Uterus (tissue), 4 donors: ENCODE measurements at places on chromosomes 4 and X. TPM values are rescaled to one million over a fixed set of nuclear protein-coding genes. Genes with fewer than 3 reads are reported as not detected.
A peak's percentile ranks its signal among the peaks of the same experiment; 100 is the strongest.

Gene CFI
- total RNA-seq = 48.4 TPM

Gene TMPRSS11D
- not detected for total RNA-seq

Gene GPR173
- total RNA-seq = 0.51 TPM

Gene RTL5
- total RNA-seq = 2.4 TPM

Gene ETDB
- total RNA-seq = not detected

Gene GAGE2A
- not detected for total RNA-seq

Gene FAM9B
- 0.62 TPM for total RNA-seq

Gene SRPK3
- 4.6 TPM for total RNA-seq

Gene FGFBP1
- not detected for total RNA-seq

Gene FAM47A
- not detected for total RNA-seq

GRCh38 chr4:80101792-80102116, 28.7 kb upstream of the ANTXR2 start:
- H3K4me3 ChIP-seq = no peak overlapping the region
- no peak for DNase-seq
- peaks cover 4% of the 10 kb centered on the region for H3K4me1 ChIP-seq
- no peaks in the 10 kb centered on the region for H3K27me3 ChIP-seq
- H3K27ac ChIP-seq = no peak overlapping the region

DNA sequence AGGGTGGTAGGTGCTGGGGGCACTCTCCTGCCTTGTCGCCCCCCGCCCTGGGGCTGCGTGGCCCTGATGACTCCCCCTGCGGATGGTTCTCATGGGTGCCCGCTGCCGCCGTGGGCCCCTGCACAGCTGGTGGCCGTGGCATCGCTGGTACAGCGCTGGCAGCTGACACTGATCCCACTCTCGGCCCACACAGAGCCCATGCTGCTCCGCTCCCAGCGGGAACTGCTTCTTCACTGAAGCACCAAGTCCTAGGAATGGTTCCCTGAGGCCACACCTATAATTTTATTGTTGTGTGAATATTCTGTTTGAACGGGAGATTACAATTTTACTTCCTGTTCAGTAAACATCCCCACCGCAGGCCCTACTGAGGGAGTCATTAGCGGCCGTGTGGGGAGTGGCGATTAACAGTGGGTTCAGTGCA, 138.6 kb upstream of the NKX1-1 start:
- no peak for DNase-seq
- no peaks in the 10 kb centered on the region for H3K36me3 ChIP-seq
- H3K4me1 ChIP-seq = no peaks in the 10 kb centered on the region
- no peaks in the 10 kb centered on the region for H3K27me3 ChIP-seq

- H3K4me3 ChIP-seq = no peak overlapping the region
- no peak overlapping the region for H3K27ac ChIP-seq
- no peaks in the 10 kb centered on the region for H3K36me3 ChIP-seq
- no peaks in the 10 kb centered on the region for H3K4me1 ChIP-seq
Observed at GRCh38 chr4:94877973-94878372, 120.2 kb downstream of the BMPR1B start.

DNA sequence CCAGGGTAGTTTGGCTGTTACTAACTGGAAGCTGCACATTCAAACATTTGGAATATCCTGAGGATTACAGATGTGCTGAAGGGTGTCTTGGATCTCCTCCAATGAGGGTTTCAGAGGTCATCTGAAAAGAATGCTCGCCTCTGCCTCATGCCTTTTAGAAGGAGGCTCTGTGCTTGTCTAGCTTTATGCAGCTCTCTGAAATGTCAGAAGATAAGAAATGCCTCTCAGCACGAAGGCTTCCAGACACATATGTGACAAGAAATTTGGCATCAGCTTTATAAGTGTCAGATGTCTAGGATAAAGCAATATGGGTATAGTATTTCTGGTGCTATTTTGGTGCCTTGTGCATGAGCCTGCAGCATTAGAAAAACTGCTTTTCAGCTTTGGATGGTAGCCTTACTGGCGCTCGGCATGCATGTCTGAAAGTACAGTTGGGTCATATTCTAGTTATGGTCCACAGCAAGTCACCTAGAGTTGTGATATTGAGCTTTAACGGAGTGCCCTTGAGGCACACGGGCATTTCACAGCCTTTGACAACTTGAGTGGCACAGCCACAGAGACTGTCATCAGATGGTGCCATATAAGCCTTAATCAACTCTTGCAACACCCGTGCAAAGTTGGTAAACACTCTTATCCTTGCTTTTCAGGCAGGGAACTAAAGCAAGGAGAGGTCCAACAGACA, 70.8 kb upstream of the PGRMC2 start:
- no peaks in the 10 kb centered on the region for H3K4me1 ChIP-seq
- no peak overlapping the region for H3K27ac ChIP-seq
- no peak for DNase-seq

- no peaks in the 10 kb centered on the region for H3K27me3 ChIP-seq
- no peaks in the 10 kb centered on the region for H3K36me3 ChIP-seq
- H3K4me1 ChIP-seq = no peaks in the 10 kb centered on the region
- no peak for DNase-seq
- no peak overlapping the region for H3K27ac ChIP-seq
- no peak overlapping the region for H3K4me3 ChIP-seq
Observed at GRCh38 chrX:64334467-64334866, 60.8 kb downstream of the MTMR8 start.

GRCh38 chr4:129883996-129884395, 788.0 kb downstream of the C4orf33 start:
- no peaks in the 10 kb centered on the region for H3K27me3 ChIP-seq
- H3K36me3 ChIP-seq = no peaks in the 10 kb centered on the region
- H3K27ac ChIP-seq = no peak overlapping the region
- DNase-seq = no peak
- H3K4me1 ChIP-seq = no peaks in the 10 kb centered on the region

DNA sequence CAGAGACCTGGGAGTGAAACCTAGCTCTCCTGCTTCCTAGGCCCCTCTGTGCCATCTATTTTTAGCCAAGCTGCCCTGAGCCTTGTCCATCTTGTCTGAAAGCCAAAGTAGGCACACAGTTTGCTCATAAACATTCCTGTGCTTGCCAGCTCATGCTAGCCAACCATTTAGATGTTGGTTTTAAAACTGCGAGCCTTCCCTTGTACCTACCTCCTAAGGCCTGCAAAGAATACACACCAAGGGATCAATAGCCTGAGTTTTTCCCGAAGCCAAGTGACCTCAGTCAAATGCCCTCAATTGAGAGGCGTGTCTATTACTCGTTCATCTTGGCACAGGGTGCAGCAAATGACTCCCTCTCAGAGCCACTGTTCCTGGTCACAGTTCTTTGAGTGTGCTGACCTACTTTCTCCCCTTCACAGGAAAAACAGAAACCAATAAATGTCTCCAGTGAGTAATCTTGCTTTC, 48.5 kb downstream of the ZCCHC12 start:
- no peak for DNase-seq
- no peaks in the 10 kb centered on the region for H3K4me1 ChIP-seq
- no peak overlapping the region for H3K4me3 ChIP-seq
- H3K27me3 ChIP-seq = no peaks in the 10 kb centered on the region
- no peaks in the 10 kb centered on the region for H3K36me3 ChIP-seq

DNA sequence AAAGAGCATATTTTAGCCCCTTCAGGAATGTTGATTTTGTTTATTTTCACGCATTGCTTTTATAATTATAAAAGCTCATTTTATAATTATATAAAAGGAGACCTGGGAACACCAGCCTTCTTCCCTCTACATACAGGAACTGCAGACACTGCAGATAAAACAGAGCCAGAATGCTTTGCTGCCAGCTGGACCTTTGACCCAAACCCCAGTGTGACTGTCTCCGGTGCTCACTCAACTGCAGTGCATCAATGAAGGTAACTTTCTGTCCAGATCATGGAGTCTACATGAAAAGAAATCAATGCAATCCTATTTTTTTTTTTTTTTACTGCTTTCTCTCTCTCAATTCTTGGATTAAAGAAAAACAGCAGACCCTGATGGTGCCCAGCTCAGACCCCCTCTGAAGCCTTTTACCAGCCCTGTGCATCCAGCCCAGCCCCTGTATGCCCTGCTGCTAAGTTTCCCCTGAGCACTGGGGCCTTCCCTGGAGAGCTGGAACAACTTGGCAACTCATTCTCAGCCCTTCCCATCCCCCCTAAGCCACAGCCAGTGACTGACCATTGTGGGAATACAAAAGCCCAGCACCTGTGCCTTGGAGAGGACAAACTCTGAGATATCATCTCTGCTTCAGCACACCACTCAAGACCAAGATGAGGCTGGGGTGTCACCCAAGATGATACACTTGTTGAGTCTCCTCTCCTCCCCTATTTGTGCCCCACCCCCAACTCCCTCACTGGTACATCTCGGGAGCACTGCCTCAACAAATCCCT, 182.1 kb downstream of the EVC2 start:
- H3K27ac ChIP-seq = no peak overlapping the region
- H3K4me1 ChIP-seq = no peaks in the 10 kb centered on the region
- no peaks in the 10 kb centered on the region for H3K36me3 ChIP-seq
- DNase-seq = no peak
- H3K27me3 ChIP-seq = no peaks in the 10 kb centered on the region

DNA sequence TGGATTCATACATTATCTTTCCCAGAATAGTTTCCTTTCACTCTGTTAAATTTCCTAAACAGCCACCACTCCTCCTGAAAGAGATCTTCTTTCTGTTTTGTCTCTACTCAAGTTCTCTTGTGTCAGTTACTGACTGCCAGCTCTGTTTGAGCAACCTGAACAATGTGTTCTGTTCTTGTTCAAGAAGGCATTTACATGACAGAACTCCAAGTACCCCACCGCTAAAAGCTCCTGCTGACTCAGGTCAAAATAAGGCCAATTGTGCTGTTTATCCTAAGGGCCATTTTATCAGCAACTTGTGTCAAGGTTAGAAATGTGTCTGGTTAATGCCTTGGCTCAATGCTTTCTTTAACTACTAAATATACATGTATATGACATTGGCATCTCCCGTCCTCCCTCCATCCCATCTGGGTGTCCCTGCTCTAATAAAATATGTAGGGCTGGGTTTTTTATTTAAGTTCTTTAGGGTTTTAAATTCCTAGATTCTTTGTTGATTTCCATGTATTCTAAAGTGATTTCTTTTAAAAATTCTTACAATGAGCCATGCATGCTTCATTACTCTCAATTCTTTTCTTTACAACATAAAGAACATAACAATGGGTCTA, 144.3 kb upstream of the PAQR3 start:
- H3K27me3 ChIP-seq = no peaks in the 10 kb centered on the region
- no peak overlapping the region for H3K4me3 ChIP-seq
- H3K4me1 ChIP-seq = no peaks in the 10 kb centered on the region
- DNase-seq = no peak
- H3K36me3 ChIP-seq = no peaks in the 10 kb centered on the region

DNA sequence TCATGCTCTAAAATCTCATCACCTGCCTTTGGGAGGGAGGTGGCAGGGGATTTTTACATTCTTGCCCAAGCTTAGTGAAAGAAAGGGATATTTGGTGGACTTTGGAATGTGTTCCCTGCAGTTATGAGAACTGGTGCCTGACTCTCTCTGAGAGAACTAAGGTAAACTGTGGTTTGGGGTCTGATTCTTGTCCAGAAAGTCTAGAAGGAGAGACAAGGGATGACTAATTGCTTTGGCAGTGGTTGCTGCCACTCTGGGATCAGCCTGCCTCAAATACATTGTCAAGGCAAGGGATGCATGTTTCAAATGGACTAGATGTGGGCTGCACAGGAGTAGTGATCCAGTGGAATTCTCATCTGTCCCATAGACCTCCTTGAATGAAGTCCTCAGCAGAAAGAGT, 115.2 kb downstream of the DDIT4L start:
- DNase-seq = no peak
- H3K27ac ChIP-seq = no peak overlapping the region
- H3K36me3 ChIP-seq = no peaks in the 10 kb centered on the region

GRCh38 chr4:13918110-13918509, 290.6 kb upstream of the BOD1L1 start:
- peak; percentile 59 for DNase-seq
- H3K4me3 ChIP-seq = no peak overlapping the region
- H3K4me1 ChIP-seq = no peaks in the 10 kb centered on the region
- H3K36me3 ChIP-seq = no peaks in the 10 kb centered on the region

DNA sequence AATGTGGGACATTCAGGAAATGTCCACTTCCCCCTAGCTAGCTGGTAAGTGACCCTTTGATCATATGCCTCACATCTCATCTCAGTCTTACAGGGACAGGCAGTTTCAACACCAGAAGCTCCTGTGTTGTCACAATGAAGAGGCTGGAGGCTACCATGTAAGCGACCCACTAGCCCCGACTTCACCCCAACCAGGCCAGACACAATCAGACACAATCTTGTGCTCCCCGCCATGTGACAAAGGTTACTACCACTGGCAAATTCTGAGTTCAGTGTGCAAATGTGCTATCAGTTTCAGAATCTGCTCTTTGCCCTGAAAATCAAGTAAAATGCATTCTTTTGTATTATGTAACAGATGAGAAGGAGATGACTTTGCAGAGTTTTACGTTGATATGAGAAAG, 56.9 kb upstream of the STS start:
- H3K4me3 ChIP-seq = no peak overlapping the region
- no peaks in the 10 kb centered on the region for H3K36me3 ChIP-seq
- H3K4me1 ChIP-seq = no peaks in the 10 kb centered on the region

- no peaks in the 10 kb centered on the region for H3K36me3 ChIP-seq
- H3K27me3 ChIP-seq = no peaks in the 10 kb centered on the region
- H3K4me3 ChIP-seq = no peak overlapping the region
- DNase-seq = no peak
Observed at GRCh38 chrX:85905851-85906250, 141.5 kb downstream of the CHM start.

DNA sequence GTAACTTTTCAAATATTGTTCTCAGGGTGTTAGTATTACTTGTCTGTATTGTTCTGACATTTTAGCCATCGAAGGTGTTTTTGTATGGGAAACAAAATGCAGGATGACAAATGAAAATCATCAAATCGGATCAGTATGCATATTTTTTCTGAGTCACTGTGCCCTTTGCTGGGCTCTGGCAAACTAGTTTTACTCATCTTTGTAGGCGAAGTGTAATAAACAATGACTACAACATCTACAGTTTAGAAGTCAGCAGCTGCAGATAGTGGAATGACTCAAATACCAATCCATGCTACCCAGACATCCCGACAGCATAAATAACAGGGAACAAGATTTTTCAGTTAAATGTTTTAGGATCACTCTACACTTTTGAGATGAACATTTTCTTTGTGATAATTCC, 557.3 kb upstream of the TENM3 start:
- H3K4me3 ChIP-seq = no peak overlapping the region
- no peak for DNase-seq
- no peaks in the 10 kb centered on the region for H3K36me3 ChIP-seq
- no peaks in the 10 kb centered on the region for H3K27me3 ChIP-seq

DNA sequence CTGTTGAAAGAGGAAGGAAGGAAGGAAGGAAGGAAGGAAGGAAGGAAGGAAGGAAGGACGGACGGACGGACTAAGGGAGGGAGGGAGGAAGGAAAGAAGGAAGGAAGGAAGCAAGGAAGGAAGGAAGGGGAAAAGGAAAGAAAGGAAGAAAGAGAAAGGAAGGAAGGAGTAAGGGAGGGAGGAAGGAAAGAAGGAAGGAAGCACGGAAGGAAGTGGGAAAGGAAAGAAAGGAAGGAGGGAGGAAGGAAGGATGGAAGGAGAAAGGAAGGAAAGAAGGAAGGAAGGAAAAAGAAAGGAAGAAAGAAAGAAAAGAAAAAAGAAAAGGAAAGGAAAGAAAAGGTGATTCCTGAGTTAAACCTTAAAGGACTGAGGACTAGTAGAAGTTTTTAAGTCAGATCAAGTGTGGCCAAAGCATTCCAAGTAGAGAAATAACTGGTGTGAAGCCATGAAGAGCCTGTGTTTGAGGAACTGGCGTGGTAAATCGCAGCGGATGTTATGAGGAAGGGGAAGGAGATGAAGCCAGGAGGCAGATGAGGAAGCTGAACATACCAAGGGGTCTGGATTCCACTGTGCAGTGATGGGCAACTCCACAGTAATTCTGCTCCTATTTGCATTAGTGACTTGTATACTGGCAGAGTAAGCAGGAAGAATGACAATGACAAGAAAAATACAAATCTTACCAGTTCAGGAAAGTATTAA, 163.5 kb downstream of the MGST2 start:
- H3K4me3 ChIP-seq = no peak overlapping the region
- no peaks in the 10 kb centered on the region for H3K36me3 ChIP-seq
- no peak overlapping the region for H3K27ac ChIP-seq
- no peaks in the 10 kb centered on the region for H3K27me3 ChIP-seq
